Activated CD8-positive, alpha-beta memory T cell treated with anti-CD3 and anti-CD28 coated beads, Interleukin-2, amount 50 U/mL, for 4 hours (primary cell): ENCODE measurements at places on chromosomes 3 and 15.

DNA sequence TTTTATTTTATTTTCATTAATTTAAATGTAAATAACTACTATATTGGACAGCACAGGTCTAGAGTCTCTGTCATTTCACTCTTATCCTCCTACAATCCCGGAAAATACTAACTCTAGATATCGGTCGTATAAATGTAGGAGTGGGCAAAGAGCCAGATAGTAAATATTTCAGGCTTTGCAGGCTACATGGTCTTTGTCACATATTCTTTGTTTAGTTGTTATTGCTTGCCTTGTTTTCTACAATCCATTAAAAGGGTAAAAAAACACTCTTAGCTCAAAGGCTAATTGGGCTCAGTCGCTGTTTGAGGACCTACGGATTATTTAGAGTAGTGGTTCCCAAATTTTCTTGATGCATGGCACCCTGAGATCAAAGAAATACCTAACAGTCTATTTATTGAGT, 1.7 kb downstream of the KNL1 start:
- DNase-seq = no peak

DNA sequence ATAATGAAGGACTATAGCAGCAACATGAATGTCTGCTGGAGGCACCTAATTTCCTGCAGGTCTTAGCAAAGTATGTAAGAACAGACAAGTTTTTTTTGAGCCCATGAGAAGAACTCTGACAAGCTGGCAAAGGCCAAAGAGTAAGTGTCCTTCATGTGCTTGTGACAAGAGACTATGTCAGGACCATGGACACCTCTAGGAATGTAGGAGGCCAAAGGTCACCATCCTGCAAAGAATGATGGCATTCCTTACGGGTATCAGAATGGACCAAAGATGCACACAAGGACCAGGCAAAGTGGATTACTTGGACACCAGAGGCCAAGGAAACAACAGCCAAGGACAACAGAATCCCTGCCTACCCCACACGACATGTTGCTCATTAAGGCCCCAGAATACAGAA, 858.5 kb upstream of the CFAP20DC start:
- no peak for DNase-seq

DNA sequence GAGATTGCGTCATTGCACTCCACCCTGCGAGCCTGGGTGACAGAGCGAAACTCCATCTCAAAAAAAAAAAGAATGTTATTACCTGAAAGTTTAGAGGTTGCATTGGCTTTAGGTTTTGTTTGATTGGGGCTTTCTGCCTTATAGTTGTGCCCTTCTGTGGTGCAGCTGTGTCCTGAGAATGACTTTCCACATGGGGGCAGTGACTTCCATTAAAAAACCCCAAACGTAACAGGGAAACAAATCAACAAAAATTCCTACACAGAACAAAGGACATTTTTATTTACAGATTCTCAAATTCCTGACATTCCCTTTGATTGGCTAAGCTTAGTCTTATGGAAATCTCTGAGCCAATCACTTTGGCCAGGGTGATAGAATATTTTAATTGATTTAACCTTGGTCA, 154.1 kb upstream of the GPR149 start:
- no peak for DNase-seq

DNA sequence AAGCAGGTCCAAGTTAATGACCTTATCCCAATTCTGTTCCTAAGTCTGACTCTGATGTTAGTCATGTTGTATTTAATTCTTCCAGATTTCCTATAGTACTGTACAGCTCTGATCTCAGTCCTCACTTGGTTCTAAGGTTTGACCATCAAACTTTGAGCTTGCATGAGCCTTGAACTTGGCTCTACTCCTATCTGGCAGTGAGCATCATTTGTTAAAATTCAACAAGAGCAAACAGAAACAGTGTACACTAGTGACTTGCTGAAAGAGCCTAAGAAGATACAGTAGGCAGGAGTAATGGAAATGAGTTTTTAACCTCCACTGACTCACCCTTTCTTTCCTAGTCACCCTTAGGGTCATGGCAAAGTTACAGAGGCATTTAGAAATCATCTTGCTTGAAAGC, 451.1 kb upstream of the TPRG1 start:
- no peak for DNase-seq

DNA sequence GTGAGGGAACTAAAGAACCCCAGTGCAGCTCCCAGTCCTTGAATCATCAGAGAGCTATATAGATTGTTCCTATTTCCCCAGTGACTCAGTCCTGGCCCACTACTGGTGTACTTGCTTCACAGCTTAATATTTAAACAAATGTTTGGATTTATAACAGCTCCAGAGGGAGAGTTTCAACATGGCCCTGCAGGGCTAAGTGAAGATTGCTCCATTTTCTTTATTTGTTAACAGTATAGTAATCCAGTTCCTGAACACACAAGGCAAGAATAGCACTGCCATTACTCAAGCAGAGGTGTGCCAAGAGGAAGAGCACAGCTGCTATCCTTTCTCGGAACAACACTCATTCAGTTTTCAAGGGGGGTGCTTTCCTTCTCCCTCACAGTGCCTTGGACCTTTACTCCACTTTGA, 6.5 kb downstream of the SQOR start:
- DNase-seq = no peak

DNA sequence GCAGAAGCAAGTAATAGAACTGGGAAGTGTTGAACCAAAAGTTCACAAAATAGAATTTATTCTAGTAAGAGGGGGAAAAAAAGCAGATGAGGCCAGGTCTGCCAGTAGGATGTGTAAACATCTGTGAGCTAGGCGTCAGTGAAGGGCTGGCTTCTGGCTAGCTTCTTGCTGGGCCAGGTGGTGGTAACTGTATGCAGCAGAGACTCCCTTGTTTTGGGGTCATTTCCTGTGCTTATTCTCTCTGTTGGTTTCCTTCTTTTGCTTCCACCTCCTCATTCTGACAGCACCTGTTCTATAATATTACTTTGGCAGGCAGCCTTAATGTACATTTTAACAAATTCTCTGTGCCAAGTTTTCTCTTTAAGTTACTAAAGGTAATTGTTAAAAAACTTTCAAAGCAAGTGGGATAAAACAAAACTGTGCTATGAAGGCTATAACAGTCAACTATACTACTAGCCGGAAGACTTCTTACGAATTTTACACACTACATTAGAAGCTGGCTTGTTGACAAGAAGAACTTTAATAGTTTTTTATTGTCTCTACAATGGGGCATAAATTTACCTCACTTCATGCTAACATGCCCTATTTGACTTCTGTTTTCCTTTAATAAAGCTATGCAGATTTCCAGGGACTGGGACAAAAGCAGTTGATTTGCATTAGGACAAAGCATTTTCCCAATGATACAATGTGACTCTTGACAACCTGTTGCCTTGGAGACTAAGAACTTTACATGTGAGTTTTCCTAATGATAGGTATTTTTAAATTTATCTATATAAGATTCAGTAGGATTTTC, 318.8 kb upstream of the NAALADL2 start:
- no peak for DNase-seq

DNA sequence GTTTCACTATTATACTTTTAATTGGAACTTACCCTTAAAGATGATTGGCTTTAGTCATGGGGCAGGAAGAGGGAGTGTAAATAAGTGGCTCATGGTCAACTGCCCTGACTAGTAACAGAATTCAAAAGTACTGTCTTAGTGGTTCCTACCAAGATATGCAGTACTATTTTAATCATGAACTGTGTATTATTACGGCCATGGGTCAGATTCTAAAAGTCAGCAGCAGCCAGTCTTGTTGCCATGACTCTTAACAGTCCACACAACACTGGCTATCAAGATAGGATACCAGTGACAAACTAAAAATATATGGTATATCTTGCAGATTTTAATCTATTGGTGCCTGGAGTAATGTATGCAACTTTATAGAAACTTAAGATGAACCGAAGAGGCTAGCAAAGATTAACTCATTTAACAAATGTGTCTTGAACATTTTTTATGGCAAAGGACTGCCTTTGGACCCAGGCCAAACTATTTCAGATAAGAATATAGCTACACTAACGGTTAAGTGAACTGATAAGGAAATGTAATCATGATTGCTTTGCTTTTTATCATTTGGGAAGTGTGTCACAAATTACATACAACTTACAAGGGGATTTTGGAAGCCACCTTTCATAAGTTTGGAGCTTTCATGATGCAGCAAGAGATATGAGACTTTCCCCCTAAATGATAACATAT, 163.7 kb downstream of the TCF12 start:
- no peak for DNase-seq

GRCh38 chr3:78986416-78987101, 781.2 kb downstream of the ROBO1 start:
- DNase-seq = no peak

- no peak for DNase-seq
Observed at GRCh38 chr3:53170325-53171063, 9.5 kb downstream of the PRKCD start.

DNA sequence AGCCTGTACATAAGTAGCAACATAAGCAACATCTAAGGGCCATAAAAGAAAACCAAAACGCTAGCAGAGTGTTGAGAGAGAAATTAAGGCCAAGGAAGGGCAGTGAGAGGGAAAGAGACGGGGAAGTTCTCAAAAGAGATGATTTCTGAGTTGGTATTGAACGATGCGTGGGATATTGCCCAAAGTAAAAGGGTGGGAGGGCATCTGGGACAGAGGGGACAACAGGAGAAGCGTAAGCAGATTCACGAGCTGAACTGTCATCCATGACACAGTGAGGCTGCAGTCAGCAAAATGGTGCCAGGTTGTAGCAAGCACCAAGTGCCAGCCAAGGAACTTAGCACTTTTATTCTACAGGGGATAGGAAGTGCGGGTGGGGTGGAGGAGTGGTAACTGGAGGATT, 11.8 kb downstream of the NCEH1 start:
- no peak for DNase-seq

DNA sequence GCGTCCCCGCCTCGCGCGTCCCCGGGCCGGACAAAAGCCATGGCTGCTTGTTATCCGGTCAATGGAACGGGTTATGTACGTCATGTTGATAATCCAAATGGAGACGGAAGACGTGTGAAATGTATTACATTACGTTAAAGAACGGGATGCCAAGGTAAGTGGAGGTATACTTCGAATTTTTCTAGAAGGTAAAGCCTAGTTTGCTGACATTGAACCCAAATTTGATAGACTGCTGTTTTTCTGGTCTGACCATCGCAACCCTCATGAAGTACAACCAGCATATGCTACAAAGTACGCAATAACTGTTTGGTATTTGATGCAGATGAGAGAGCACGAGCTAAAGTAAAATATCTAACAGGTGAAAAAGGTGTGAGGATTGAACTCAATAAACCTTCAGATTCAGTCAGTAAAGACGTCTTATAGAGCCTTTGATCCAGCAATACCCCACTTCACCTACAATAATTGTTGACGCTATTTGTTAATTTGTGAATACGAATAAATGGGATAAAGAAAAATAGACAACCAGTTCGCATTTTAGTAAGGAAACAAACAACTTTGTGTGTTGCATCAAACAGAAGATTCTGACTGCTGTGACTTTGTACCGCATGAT, 19.8 kb downstream of the WDR73 start:
- no peak for DNase-seq
